Stimulated activated CD4-positive, alpha-beta T cell treated with anti-CD3 and anti-CD28 coated beads, Interleukin-1b, Interleukin-23, amount 100 ng/mL, for 1 hour (primary cell): ENCODE measurements at places on chromosomes 6 and 20.

- DNase-seq, result no peak
These were observed 60.7 kb downstream of the EYA4 start for GRCh38 chr6:133301835-133302234.

DNA sequence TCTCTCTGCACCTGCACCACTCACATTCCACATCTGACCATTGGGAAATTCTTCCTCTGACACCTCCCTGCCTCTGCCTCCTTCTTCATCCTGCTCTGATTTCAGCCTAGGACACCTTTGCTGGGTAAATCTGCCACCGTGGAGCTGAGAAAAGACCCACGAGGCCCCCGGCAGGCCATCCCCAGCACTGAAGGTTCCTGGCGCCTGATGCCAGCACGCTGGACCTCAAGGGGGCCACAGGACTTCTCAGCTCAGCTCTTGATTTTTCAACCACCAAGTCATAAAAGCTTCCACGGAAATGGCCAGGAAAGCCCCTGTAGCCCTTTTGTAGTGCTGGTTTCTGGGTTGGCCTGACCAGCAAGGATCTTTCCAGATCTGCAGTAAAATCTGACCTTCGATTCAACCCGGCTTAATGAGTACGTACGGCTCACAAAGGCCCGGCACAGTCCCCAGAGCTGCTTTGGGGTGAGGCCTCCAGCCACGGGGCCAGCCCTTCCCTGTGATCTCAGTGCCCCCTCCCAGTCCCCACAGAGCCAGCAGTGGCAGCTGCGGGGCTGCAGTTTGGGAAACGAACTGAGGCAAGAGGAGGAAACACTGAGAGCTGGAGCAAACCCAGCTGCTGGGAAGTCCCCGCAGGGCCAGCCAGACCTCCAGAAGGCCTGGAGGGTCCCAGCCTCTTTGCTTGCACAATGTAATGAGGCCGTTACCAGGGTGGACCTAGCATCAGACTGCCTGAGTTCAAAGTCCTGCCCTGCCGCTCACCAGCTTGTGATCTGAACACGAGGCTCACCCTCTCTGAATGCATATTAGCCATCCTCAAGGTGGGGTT, 157.5 kb downstream of the BMP7 start:
- DNase-seq, result no peak

- DNase-seq, result no peak
These were observed 21.7 kb downstream of the PANK2 start for GRCh38 chr20:3910853-3911252.

DNA sequence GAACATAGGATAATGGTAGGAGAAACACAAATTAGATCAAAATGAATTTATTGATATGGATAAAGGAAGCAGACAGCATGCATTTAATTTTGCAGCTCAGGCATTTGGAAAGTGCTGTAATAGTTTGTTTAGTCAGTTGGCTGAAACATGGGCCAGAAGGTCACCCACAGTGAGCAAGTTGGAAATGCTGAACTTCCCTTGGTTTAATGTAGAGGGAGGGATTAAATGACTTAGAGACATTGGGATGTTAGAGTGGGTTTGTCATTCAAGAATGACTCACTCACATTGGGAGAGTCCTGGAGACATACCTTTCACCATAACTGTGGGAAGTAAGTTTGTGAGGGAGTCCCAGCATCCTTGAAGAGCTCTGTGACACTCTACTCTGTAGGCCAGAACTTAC, 231.5 kb upstream of the PLCB4 start:
- no peak for DNase-seq

DNA sequence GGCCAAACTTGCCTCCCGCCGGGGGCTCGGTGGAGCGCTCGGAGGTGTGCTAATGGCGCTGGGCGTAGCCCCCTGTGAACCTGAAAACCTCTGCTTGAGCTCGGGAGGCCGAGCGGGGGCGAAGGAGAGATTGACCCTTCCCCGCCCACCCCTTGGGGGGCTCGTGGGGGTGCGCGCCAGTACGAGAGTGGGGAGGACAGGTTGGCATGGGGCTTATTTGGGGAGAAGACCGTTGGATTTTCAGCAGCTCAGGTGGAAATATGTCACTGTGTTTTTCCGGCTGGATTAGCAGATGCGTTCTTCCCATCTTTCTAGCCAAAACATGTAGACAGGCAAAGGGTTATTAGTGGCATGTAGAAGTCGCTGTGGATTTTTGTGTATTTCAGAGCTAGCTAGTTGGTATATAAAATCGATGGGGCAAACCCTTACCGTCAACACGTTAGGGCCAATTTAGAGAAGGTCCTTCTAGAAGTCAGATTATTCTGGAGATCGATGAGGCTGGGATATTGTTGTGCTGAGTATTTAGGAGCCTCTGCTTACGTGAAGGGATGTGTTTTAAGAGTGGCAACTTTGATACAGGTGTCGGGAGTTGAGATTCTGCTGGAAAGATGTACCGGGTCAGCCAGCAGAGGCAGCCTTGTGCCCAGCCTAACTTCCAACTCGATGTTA, 525 bp downstream of the NCOA7 start:
- no peak for DNase-seq

GRCh38 chr6:146200176-146200575, 171.3 kb downstream of the GRM1 start:
- DNase-seq, result no peak

DNA sequence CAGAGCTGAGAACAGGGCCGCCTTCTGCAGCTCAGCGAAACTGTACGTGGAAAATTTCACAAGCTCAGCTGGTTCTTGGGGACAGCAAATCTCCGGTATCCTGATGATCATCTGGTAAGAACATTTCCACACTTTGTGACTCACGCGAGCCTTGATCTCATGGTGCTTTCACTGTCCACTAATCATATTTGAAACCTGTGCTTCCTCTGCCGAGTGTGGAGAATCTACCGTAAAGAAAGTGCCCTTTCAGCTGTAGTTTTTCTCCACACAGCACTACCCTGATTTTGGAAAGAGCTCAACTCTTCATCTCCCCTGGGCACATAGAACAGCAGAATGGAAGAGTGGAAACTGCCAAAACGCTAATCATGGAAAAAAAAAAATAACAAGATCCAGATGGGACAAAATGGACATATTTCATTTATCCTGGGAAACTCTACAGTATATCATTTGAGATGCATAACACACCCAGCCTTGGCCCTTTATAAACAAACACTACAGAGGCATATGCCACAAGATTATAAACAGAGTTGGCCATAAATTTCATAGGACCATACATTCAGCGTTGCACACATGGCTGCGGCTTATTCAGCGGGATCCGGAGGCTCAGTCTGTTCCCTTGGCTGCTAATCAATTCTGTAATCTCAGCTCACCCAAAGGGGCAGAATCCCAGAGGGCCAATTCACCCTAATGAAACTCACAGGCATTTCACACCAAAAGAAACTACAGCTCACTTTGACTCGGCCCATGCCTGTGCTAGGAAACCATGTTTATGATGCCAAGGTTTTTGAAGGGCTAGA, 434.5 kb downstream of the HDGFL1 start:
- no peak for DNase-seq

DNA sequence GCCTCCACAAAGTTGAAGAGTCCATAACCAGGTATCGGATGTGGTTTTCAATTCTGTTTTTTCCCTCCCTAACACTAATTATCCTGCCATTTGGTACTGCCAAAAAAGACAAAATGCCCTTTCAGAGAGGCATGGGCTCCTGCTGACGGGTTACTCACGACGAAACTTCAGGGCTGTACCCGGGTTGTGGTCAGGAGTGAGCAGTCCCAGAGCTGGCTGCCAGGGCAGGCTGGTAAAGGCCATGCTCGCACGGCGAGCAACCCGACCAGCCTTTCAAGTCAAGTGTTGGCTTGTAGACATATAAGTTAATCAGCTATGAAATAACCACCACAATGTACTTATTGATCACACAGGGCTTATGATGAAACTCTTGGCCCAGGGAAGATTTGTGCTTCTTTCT, 152.5 kb downstream of the FOXC1 start:
- DNase-seq, result no peak

DNA sequence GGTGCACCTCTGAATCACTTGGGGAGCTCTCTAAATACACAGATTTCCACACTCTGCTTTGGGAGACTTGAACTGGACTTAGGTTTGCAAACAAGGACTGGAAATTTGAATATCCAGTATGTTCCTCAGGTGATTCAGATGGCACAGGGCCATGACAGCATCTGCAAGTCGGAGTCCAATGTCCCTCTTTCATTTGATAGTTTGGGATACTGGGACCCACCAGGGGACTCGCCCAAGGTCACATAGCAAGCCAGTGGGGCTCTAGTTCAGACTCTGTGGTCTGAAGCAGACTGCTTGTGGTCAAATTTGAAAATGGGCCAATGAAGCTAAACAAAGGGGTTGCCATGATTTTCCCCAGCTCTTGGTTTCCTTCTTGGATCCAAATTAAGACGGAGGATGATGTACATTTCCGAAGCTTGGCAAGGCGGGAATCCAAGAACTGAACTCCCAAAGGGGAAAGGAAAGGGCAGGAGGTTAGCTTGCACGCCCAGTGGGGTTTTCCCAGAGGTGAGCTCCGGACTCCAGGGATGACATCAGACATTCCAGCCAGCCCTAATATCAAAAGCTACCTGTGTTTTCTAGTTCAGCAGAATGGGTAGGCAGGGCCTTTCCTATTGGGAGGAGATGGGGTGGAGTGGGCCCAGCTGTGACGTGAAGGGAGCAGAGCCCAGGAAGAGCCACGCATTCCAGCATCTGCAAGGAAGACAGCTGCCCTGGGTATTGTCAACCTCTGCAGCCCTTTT, 3.4 kb upstream of the SYS1 start:
- DNase-seq, result no peak

GRCh38 chr20:38303908-38304379, at the start of gene BPI:
BPI (plus strand) TSS chr20:38304156; CDS start chr20:38304224, 68 bp downstream.
- DNase-seq, result no peak

DNA sequence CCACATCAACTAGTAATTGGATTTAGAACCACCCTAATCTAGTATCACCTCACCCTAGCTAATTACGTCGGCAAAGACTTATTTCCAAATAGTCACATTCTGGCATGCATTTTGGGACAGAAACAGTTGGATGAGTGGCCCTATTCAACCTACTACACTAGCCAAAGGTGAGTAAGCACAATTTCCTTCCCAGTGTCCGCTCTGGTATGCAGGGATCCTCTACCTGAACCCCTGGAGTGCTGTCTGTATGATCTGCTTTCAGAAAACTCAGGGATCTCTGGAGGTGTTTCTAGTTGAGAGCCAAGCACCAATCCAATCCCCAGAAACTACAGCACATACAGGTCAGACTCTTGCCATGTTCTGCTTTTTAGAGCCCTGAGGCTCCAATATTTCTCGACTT, 717.4 kb upstream of the MANEA start:
- DNase-seq, result no peak

GRCh38 chr6:27582928-27583725, 110.2 kb upstream of the ZNF184 start:
- DNase-seq, result no peak

GRCh38 chr6:5851261-5851757, 155.4 kb downstream of the NRN1 start:
- peak; percentile 51 for DNase-seq

DNA sequence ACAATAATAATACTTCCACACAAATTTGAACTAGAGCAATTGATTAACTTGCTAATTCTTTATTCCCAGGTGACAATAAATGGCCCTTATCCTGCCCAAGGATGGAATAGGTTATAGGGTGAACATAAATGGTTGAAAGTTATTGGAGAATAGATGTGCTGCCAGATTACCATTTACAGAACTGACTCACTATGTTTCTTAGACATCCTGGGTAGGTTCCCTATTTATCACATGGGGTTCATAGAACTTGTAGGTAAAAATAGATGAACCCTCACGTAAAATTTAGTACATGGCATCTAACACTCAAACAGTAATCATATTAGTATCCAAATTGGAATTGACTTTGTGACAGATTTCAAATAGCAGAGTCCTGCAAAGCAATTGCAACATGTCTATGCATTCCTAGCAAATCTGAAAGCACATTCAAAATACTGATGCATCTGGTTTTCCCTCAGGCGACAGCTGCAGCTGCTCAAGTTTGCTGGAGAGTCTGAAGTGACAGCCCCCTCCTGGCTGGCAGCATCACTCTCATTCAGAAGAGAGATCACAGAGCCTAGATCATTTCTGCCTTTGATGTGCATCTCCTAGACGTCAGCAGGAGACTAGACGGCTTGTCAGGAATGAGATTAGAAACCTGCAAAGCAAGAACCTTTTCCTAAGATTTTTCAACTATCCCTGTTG, 80.2 kb upstream of the RNF217 start:
- DNase-seq, result no peak

DNA sequence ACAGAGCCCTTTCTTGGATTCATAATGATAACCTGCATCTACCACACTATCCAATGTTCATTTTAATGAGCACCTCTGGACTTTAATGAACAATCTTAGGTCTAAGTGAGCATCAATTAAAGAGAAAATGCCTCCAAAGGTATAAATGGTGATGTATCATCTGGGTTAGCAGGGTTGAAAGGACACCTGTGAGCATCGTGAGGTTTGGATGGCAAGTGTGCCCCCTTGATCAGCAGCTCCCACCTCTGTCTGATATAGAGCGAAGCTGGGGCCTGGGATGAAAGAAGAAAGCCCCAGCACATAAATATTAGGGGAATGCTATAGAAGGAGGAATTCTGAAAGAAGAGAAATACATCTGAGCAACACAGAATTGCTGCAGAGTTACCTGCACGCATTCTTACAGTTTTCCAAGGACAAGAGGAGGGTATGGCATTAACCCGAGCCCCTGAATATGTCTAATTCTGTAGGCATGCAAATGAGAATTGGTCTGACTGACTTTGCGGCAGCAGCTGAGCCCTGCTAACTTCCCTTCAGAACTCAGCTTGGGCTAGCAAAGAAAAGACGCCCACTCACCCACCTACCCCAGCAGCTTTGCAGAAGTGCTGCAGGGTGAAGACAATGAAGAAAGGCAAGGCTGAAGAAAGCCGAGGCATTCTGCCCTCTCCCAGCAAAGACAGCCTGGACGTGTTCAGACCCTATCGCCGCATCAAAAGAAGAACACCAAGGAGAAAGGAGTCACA, 136.2 kb downstream of the GMPR start:
- DNase-seq, result no peak

- no peak for DNase-seq
These were observed 34.9 kb downstream of the UBE2V1 start for GRCh38 chr20:50077818-50078601.

GRCh38 chr6:149049230-149049629, 268.3 kb upstream of the TAB2 start:
- no peak for DNase-seq

GRCh38 chr6:43979525-43979924, 147.7 kb downstream of the MRPL14 start:
- no peak for DNase-seq

GRCh38 chr6:166515072-166515810, 71.2 kb downstream of the RAMACL start:
- DNase-seq, result no peak

- DNase-seq, result no peak
These were observed 6.6 kb downstream of the CITED2 start for GRCh38 chr6:139367810-139368351.

DNA sequence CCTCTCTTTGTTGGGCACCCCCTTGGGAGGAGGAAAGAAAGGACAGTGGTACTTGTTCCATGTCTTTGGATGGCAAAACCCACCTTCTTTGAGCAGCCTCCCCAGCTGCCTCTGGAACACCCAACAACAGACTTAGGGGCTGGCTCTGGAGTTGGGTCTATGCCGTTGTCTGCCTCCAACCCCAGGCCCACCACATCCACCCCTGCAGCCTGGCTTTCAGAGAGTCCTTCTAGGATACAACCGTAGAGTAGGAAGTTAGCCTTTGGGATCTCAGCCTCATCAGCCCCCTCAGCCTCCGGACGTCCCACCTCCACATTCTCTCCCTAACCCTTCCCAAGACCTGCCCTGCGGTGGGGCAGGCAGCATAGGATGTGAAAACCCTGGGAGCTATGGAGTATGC, 36.4 kb downstream of the FOXP4 start:
- DNase-seq, result no peak
